ENCODE measurements at places on chromosomes 6 and 20.

DNA sequence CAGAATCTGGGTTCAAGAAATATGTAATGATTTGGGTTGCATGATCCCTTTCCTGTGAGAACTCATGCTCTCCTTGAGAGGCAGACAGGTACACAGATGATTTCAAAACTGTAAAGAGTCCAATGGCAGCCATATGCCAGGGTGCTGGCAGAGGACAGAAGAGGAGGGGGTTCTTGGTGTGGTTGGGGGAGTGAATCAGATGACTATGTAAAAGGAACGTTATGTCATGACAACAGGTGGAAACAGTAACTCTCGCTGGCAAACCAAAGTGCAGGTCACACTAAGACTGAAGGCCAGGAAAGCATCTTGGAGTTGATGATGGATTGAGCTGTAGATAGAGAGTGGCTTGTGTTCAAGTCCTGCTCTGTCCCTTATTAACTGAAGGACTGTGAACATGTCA, 20.3 kb downstream of the OR2A4 start:
- DNase-seq: no peak

- DNase-seq: no peak
These were observed 81.7 kb downstream of the YTHDF1 start for GRCh38 chr20:63134201-63134612.

DNA sequence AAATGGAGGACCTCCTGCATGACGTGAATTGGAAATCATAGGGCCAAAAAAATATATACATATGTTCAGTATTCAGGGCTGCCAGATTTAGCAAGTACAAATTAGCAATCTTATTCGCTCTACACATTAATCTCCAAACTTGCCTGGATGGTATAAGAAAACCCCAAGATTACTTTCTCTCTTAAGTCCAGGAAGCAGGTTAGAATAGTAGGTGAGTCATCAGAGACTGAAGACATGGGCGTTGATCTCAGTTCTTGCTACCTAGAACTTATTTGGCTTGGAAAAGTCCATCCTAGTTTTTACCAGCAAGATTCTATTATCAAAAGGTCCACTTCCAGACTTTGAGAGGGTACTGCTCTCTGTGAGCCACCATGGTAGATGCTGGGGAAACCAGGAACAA, 47.4 kb downstream of the GPR63 start:
- no peak for DNase-seq

GRCh38 chr6:31896856-31897611, 464 bp downstream of the EHMT2 start:
- no peak for DNase-seq

DNA sequence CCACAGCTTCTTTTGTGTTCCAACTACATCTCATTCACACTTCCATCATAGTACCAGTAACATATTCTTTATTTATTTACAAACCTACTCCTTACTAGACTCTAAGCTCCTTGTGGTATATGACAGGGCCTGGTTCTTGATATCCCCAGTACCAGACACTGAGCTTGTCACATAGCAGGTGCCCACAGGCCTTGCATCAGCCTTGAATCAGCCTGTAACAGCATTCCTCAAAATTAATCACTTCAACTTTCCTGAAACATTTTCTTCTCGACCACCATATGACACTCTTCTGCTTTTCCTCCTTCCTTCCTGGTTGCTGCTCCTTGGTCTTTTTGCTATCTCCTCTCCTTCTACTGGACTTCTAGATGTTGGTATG, 24.7 kb upstream of the SRPK1 start:
- no peak for DNase-seq

DNA sequence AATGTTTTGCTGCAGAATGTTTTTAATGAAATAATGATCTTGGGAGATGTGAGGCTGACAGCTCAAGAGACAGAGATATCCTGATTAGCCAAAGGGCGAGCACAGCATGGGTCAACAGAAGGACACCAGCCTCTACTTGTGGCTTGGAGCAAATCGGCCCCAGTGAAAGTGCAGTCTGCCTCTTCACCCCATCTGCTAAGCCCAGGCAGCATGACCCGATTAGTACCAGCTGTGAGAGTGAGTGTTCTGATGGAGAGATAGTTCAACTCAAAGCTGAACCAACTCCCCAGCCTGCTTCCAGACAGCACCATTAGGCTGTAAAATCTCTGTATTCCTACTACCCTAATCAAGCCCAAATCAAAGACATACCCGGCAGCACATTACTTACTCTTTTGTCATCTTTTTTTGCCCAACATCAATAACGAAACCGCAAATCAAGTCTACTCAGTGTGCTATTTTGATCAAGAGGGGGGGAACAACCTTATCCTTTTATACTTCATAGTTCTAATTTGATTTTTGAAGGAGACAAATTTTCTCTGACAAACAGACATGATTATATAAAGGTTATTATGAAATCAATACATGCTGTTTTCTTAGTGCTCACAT, 514.1 kb upstream of the NRSN1 start:
- no peak for DNase-seq

DNA sequence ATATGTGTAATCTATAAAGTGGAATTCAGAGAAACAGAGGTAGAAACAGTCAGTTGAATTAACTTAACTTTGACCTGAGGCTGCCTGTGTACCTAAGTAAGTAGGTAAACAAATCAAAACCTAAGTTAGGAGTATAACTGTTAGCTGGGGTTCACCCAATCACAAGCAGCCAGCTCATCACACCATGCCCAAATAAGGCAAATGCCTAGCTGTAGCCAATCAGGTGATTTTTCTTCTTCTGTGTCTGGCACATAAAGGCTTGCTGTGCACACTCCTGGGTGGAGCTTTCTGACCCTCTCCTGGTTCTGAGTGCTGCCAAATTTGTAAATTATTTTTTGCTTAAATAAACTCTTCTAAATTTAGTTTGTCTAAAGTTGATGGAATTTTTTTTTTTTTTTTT, 54.7 kb upstream of the TRIM39 start:
- DNase-seq: no peak

DNA sequence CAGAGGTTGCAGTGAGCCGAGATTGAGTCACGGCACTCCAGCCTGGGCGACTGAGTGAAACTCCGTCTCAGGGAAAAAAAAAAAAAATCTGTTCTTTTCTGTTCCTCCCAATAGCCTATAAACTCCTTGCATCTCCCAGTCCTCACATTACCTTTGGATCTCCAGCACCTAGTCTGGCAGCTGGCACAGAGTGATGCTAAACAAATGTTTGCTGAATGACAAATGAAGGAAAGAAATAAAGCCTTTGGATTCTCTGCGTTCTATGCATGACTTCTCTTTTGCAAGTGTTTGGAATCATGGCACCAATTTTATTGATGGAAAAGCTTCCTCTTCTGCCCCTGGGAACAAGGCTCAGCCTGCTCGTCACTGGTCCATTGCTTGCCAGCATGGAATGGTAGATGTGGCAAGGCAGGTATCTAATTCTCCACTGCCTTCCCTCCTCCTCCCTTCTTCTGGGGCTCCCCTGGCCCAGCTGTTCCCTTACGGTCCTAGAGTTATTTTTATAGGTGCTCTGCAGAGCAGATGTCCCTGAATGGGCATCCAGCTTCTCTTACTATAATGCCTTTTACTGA, 53.6 kb upstream of the FYN start:
- no peak for DNase-seq

- DNase-seq: no peak
These were observed 326.7 kb upstream of the MAN1A1 start for GRCh38 chr6:119676230-119676629.

DNA sequence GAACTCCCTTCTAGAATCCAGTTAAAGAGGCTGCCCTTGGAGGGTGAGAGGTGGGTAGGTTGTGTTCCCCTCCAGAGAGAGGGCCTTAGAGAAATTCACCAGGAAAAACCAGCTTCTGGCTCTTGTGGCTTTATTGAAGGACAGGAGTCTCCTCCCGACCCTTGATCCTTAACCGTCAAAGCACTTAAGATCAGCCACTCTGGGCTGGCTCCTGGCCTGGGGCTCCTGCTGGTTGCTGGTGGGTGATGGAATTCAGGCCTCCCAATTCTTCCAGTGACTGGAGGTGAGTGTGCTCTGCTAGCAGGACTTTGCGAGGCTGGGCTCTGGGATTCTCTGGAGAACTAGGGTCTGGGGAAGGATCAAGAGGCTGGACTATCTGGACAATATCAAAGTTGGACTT, 75.6 kb upstream of the LGSN start:
- no peak for DNase-seq

DNA sequence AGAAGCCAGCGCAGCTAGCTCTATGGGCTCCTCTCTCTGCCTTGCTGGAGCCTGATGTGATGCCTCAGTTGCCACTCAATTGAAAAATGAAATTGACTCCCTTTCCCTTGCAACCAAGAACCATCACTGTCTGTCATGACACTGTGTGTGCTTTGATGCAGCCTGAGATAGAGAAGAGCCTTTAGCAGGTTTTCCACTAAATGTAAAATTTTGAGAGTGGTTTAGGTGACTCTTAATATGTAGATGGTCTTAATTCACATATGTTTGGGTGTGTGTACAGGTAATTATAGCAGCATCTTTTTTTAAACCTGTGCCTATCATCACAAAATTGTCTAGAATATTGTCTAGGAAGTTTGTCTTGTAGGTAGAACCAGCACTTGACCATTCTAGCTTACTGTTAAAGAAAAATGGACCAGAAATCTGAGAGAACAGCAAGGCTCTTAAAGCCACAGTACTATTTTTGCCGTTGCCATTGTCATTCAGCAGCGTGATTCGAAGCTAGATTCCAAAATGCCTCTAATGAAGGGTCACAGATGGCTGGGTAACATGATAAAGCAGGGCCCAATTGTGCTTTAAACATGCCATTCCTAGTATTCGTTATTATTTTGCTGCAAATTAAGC, 1.3 kb downstream of the ARFGEF3 start:
- no peak for DNase-seq

GRCh38 chr6:22368794-22369193, 72.0 kb upstream of the PRL start:
- no peak for DNase-seq

DNA sequence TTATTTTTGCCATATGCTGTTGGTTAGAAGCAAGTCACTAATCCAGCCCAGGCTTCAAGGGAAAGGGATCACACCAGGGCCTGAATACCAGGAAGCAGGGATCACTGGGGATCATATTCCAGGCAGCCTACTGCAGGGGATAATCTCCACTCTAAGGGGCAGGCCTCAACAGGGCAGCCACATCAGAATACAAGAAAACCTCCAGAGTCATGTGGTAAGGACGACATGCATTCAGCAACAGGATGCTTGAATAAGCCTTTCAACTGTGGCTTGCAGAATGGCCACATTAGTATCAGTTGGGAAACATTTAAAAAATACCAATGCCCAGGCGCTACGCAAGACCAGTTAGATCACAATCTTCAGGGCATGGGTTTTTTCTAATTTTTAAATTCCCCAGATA, 109.1 kb downstream of the LY86 start:
- no peak for DNase-seq
